Skin of body (tissue), 3 donors: ENCODE measurements at places on chromosomes 11 and 22. TPM values are rescaled to one million over a fixed set of nuclear protein-coding genes. Genes with fewer than 3 reads are reported as not detected.

The KCNJ4 gene
- 0.30 TPM for total RNA-seq

The MIF gene
- total RNA-seq = 69.8 TPM

The KLHL35 gene
- total RNA-seq = 0.99 TPM

DNA sequence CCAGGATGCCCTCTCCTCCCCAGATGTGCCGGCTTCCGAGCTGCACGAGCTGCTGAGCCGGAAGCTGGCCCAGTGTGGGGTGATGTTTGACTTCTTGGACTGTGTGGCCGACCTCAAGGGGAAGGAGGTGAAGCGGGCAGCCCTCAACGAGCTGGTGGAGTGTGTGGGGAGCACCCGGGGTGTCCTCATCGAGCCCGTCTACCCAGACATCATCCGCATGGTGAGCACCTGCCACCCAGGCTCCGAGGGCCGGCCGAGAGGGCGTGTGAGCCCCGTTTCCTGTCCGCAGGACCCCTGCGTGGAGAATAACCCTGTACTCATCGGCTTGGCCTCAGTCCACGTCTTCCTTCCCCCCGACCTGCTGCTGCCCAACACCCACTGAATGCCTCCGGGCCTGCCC lies 2.2 kb downstream of the PPP2R5B start:
- no peak for DNase-seq

GRCh38 chr11:15727520-15727914 lies 612.8 kb downstream of the INSC start:
- no peak for DNase-seq

DNA sequence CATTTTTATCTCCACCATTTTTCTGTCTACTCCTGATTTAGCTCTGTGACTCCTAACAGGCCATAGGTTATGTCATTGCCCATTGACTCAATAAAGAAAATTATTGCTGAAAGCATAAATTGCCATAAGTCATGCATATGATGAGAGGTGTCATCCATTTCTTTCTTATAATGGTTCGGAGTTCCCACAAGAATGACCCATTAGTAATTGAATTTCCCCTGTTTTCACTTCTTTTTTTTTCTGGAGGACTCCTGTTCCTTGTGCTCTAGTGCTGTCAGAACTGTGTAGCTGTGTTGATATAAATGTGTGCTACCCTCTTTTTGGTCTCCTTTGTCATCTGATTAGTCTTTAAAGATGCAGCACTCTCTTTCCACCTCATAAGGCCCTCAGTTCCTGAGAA lies 22.9 kb upstream of the CARD18 start:
- DNase-seq = no peak

DNA sequence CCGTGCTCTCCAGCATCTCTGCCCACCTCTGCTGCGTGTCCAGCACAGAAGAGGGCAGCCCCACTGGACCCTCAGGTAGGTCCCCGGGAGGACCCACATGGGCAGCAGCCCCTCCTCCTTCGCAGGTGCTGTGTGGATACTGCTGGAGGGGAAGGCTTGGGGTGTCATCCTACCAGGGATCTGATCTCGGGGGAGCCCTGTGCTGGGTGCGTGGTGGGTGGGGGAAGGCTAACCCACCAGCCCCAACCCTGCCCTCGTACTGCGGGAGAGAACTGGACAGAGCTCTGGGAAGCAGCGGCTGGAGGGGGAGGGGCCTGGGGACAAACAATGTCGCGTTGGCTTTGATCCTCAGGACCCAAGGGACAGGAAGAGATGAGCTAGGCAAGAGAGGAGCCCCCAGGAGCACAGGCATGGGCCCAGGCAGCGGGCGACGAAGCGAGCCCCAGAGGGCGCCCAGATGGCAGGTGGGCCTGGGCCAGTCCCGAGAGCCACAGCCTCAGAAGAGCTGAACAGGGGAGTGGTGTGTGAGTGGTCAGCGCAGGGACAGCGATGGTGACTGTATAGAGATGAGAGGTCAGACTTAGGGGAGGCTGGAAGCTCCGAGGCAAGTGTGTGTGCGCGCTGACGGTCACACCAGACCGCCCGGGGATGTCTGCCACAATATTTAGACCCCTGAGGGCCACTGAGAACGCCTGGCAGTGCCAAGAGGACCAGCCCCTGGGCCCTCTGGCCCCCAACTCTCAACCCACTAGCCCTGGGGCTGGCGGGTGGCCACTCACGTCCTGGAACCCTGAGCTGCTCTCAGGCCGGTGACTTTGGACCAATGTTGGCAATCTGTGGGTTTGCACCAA lies 1.4 kb upstream of the PIM3 start:
- DNase-seq = no peak

- DNase-seq = peak; percentile 96
Measured at GRCh38 chr11:41988951-41989572, 529.6 kb upstream of the LRRC4C start.

DNA sequence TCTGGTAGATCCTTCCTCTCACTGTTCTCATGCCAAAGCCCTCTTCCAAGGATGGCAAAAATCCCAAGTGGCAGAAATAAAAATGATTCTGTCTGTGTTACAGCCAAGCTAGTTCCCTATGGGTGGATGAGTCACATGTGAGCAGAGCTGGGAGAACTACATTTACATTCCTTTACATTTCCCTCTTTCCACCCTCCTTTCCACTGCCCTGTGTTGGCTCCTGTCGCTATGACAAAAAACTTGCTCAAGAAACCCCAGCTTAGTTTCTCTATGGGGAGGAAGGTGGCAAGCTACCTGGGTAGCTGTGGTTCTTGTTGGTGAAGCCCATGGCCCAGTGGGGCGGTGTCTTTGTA lies 10.2 kb upstream of the DDB2 start:
- no peak for DNase-seq

GRCh38 chr11:65816696-65817095 lies 17.1 kb upstream of the SNX32 start:
- DNase-seq = no peak

DNA sequence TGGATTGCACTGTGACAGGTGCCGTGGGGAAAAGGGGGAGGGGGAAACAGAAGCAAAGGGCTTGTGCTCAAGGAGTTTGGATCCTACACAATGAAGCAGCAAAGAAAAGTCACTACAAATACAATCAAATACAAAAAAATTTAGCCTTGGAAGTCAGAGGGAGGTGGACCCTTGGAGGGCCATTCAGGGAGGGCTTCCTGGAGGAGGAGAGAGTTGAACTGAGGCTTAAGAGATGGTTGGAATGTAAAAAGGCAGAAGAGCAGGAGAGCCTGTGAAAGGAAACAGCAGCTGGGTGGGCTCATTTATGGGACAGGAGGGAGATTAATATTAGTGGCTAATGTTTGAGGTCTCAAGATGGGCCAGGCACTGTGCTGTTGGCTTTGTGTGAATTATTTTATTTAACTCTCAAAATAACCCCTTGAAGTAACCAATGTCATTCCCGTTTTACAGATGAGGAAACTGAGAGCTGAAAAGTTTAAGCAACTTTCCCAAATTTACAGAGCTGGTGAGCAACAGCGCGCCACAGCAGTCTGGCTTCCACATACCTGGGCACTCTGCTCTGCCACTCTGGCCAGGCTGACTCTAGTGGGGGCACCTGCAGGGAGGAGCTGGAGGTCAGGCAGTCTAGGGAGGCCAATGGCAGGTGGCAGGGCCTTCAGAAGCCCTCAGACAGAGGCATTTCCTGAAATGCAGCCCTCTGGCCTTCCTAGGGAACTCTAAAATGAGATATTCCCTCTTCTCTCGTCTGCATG lies 2.7 kb upstream of the CHST1 start:
- no peak for DNase-seq
